Natural killer cell treated with Interleukin-12 subunit alpha and Interleukin-12 subunit beta and Interleukin-15 and Interleukin-18, amount 100 ng/mL, for 72 hours (primary cell): ENCODE measurements at places on chromosomes 5 and 9. TPM values are rescaled to one million over a fixed set of nuclear protein-coding genes. Genes with fewer than 3 reads are reported as not detected.
A peak's percentile ranks its signal among the peaks of the same experiment; 100 is the strongest.

DNA sequence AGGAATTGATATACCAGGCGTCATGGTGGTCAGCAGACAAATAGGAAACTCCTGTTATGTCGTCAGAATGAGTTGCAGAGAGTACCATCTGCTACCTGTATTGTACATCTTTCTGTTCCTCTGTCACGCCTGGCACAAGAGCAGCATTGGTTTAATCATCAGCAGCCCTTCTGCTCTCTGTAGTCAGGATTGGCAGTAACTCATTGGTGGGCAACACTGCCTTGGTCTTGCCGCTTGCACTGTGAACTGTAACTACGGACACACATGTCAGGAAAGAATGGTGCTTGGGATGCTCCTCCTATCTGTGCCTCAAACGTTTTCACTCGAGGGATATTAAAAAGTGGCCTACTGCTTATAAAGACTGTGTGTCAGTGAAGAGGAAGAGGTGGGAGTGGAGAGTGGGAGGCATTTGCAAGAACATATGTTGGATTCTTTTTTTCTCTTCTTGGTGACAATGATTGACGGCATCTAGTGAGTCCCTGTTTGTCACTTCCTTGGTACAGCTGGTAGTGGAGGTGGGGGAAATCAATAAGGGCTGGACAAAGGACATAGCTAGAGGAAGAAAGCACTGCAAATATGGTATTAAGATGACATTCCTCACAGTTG is 76.6 kb downstream of the F2RL2 start:
- DNase-seq: no peak

DNA sequence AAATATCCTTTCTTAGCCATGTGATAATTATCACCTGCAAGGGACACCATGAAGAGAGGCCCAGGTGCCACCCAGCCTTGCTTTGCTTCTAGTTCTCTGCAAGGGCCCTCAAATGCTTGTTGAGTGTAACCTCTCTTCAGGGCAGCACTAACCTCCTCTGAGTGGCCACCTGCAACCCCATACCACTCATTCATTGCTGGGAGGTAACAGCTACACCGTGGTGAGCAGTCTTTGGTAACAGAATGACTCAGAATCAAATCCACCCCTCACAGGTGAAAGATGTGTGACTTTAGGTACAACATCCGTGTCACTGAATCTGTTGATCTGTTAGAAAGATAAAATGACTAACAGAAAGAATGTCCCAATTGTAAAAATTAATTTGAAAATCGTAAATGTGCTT is 365.1 kb upstream of the TRPC7 start:
- DNase-seq: no peak

GRCh38 chr9:131140550-131140949 is 15.2 kb downstream of the NUP214 start:
- DNase-seq: no peak

DNA sequence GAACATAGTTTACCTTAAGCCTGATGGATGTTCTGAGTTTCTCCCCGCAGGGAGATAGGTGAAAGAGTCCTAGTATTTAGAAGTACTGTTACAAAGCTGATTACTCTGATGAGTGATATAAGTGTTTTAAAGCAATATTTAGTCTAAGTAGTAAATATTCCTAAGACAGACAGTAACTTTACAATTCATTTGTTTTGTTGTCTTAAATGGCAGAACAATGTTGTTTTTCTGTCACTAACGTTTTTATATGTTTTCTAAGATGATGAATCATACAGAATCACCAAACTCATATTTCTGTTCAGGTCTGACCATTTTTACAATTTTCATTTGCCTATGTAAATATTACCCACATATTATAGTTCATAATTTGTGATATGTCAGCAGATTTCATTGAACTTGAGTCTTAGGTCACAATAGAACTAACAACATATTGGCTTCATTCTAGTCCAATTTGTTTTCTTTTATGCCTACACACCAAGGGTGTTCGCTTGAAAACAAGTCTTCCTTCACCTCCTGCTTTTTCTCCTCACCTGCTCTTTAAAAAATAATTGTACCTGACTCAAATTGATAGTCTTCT is 30.6 kb downstream of the MAP3K1 start:
- DNase-seq: no peak

DNA sequence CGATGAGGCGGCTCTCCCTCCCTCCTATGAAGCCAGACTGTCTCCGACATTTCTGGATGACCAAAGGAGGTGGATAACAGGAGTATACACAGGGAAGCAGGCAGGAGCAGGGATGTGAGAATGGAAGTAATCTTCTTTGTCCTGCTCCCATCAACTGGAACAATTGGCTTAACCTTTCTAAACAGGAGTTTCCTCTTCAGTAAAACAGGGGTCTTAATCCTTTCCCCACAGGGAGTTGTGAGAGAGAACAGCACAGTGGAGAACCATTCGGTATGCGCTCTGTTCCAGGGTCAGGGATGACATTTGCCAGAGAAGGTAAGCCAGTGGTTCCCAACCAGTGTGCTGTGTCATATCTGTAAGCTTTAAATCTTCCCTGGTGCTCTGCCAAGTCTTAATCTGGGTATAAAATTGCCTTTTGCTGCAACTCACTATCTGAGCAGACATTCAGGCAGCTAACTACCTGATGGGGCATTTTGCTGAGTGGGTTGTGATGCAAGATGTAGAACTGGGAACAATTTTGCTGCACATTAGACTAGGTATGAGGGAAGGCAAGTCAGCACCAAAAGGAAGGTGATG is 294.8 kb upstream of the KIF2A start:
- no peak for DNase-seq

- peak; percentile 74 for DNase-seq
These were observed 13.3 kb downstream of the CAPSL start for GRCh38 chr5:35924950-35925722.

GRCh38 chr5:169808118-169808581 is 171.1 kb downstream of the DOCK2 start:
- DNase-seq: no peak

GRCh38 chr5:126443374-126443851 is 20.2 kb downstream of the GRAMD2B start:
- DNase-seq: no peak

- no peak for DNase-seq
These were observed 4.2 kb downstream of the CCNI2 start for GRCh38 chr5:132751444-132751843.

GRCh38 chr5:83394190-83394589 is 77.4 kb upstream of the VCAN start:
- DNase-seq: no peak

GRCh38 chr5:10828241-10828640 is 67.2 kb upstream of the DAP start:
- DNase-seq: no peak

DNA sequence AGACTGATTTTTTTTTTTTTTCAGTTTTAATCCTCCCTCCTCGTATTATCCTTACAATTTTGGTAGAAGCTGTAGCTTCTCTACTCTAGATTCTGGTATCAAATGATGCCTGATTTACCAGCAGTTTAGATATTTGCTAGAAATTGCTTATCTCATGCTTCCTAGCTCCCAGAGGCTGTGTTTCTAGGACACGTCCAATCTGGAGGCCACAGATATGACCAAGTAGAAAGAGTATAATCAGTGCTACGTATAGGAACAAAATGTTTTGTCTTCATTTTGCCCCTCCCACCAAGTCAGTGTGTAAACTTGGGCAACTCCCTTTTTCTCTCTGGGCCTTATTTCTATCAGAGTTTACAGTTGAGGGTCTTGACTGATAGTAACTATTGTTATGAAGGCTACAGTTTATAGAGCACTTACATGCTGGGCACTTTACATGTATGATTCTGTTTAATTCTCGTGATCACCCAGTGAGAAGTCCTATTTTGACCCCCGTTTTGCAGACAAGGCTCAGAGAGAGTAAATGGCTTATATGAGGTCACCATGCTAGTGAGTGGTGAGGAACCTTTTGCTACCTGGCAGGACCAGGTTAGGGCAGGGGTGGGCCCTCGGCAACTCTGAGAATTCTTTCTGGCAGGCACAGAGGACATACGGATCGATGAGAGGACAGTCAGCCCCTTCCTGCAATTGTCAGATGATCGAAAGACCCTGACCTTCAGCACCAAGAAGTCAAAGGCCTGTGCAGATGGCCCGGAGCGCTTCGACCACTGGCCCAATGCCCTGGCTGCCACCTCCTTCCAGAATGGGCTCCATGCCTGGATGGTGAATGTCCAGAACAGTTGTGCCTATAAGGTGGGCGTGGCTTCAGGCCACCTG is 7.6 kb downstream of the HDHD3 start:
- no peak for DNase-seq

GRCh38 chr9:131470581-131470991 is 32.1 kb upstream of the POMT1 start:
- no peak for DNase-seq

DNA sequence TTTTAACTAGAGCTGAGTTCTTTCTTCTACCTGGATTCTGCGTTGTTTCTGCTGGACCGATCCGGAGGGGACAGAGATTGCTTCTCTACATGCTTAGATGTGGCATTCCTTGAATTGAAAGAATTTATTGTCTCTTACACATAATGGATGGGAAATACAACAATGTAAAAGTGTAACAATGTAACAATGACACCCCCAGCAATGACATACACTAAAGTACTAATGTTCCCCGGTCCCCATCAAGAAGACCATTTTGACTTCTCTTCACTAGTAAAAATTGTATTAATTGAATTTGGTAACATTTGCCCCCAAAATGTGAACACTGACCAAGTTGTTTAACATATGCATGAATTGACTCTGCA is 760.2 kb downstream of the TAF11L14 start:
- no peak for DNase-seq

DNA sequence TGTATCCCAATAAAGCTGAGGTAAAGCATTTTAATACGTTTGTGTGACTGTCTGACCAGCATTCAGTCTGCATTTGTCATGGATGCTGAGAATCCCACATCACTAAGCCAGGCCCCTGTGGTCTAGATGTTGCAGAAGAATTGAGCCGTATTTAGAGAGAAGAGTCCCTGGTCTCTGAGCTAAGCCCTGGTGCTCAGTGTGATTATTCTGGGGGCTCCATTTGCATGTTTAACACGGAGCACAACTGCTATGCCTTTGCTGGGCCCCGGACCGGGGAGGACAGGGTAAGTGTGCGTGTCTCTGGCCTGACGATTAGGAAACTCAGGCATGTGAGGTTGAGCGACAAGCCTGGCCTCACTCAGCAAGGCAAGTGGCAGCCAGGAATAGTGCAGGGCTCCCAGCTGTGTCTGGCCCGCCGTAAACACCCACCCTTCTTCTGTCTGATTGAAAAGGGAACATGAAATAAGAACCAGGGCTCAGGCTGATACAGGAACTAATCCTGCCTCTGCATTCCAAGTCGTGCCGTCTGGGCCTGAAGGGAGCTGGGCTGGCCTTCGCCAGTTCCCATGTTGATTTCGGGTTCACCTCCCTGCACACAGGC is 22.3 kb downstream of the FAM78A start:
- DNase-seq: no peak

DNA sequence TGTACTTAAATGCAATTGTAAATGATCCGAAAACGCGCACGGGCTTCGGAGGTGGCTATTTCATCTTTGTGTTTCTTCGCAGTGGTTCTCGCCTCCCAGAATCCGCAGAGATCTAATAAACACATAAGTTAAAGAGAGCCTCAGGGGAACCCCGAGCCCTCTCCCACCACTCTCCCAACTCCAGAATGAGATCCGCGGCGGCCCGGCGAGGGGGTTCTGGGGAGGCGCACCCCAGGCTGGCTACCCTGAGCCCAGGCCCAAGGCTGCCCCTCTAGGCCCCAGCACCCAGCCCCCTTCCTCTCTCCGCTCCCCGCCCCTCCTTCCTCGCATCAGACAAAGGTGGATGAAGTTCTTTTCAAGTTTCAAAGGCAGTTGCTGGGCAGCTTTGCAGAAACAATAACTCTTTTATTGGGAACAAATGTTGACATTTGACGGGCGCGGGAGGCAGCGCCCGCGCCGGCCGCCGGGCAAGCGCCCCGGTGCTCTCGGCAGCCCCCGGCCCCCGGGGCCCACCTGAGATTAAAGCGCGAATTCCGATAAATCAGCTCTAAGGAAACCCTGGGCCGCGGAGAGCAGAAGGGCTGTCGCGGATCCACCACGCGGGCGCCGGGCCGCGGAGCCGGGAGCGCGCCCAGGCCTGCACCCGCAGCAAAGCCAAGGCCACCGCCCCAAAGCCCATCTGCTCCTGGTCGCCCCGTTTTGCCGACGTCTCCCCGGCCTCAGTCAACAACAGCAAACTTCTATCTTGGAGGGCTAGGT is 8.4 kb downstream of the IRX2 start:
- no peak for DNase-seq

GRCh38 chr5:10543585-10544040 is 20.3 kb upstream of the ANKRD33B start:
- DNase-seq: no peak

DNA sequence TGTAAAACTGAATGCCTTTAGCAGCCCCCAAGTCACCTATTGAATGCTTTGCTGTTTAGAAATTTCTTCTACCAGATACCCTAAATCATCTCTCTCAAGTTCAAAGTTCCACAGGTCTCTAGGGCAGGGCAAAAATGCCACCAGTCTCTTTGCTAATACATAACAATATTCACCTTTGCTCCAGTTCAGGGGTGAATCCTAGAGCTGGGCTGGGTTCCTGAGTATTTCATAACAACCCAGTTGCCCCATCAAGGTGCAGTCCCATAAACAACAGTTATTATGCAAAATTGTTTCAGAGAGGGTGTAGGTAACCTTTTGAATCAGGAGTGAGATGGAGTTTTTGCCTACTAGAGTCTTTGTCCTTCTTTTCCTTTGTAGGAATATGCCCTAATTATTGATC is 19.0 kb upstream of the C1QTNF3 start:
- no peak for DNase-seq

- no peak for DNase-seq
These were observed 227.0 kb downstream of the ZNF608 start for GRCh38 chr5:124519396-124519795.

DNA sequence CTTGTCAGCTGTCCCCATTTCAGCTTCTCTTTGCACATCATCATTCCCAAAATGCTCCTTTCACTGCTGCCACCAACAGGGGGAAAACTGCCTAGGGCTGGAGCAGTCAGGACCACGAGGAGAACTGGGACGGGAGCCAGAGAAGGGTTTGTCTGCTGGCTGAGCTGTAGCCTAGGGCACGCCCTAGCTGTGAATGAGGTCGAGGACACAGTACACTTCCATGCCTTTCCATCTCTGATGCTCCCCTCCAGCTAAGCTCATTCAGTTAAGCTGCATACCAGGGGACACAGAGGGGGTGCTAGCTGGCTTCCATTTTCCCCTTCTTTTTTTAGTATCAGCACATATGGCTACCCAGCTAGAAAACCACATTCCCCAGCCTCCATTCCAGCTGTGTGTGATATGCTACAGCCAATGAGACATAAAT is 64.7 kb downstream of the STK10 start:
- DNase-seq: peak; percentile 34

Gene WNT8A
- not detected for total RNA-seq

Gene GLDC
- 15.2 TPM for total RNA-seq

Gene FOXD4
- 0.21 TPM for total RNA-seq

Gene ARHGEF28
- 0.53 TPM for total RNA-seq

Gene PDE6A
- not detected for total RNA-seq

Gene CDX1
- total RNA-seq: not detected

Gene ABITRAM
- 6.9 TPM for total RNA-seq

Gene PDLIM4
- total RNA-seq: not detected

Gene C5orf22
- total RNA-seq: 25.5 TPM

Gene CD74
- 771 TPM for total RNA-seq

Gene COL23A1
- total RNA-seq: 0.17 TPM
